Bladder microvascular endothelial cell (primary cell): ENCODE measurements at places on chromosomes 7 and 10. TPM values are rescaled to one million over a fixed set of nuclear protein-coding genes. Genes with fewer than 3 reads are reported as not detected.

The ZNF117 gene
- total RNA-seq = 2.4 and 5.8 TPM in 2 replicates

The FBXL13 gene
- 0.32 and 0.76 TPM in 2 replicates for total RNA-seq

The PDZD7 gene
- 0.16 and 0.44 TPM in 2 replicates for total RNA-seq

The PROSER2 gene
- 3.9 and 8.0 TPM in 2 replicates for total RNA-seq

The PPP1R9A gene
- 0.81 and 15.9 TPM in 2 replicates for total RNA-seq

The CALHM1 gene
- not detected in 2 replicates for total RNA-seq

The NOS3 gene
- total RNA-seq = 20.9 and 58.7 TPM in 2 replicates

The FAM25C gene
- not detected in 2 replicates for total RNA-seq

The TBC1D12 gene
- 10.5 and 17.7 TPM in 2 replicates for total RNA-seq

The GRID2IP gene
- under 0.01 TPM in 1 of 2 replicates, not detected in the other for total RNA-seq

The CNTNAP2 gene
- 0.97 and 1.3 TPM in 2 replicates for total RNA-seq

The HYAL4 gene
- total RNA-seq = 1.2 TPM in 1 of 2 replicates, not detected in the other

The UNCX gene
- not detected in 2 replicates for total RNA-seq

The COL28A1 gene
- under 0.01 TPM in 1 of 2 replicates, not detected in the other for total RNA-seq

The TMEM184A gene
- total RNA-seq = 0.13 TPM in 1 of 2 replicates, not detected in the other

The DRGX gene
- not detected in 2 replicates for total RNA-seq

The MYL7 gene
- total RNA-seq = not detected in 2 replicates

The ACHE gene
- total RNA-seq = 0.16 and 11.3 TPM in 2 replicates

The PLPP4 gene
- total RNA-seq = 0.16 and 0.38 TPM in 2 replicates

The PRLHR gene
- total RNA-seq = not detected in 2 replicates

The CHCHD2 gene
- 221 and 286 TPM in 2 replicates for total RNA-seq

The OR2A1 gene
- not detected in 2 replicates for total RNA-seq

The GPR26 gene
- not detected in 2 replicates for total RNA-seq

The BLVRA gene
- 19.4 and 20.9 TPM in 2 replicates for total RNA-seq

The WIPF3 gene
- total RNA-seq = 0.25 TPM in 1 of 2 replicates, not detected in the other

The SPDYE6 gene
- 0.06 TPM in 1 of 2 replicates, not detected in the other for total RNA-seq

The PAX4 gene
- not detected in 2 replicates for total RNA-seq

The EFCAB10 gene
- 0.25 TPM in 1 of 2 replicates, not detected in the other for total RNA-seq

The CLDN3 gene
- total RNA-seq = 0.32 and 2.6 TPM in 2 replicates

The PPP1R17 gene
- total RNA-seq = not detected in 2 replicates

The CUBN gene
- total RNA-seq = 1.3 and 14.9 TPM in 2 replicates

The CARD11 gene
- total RNA-seq = 0.32 and 6.5 TPM in 2 replicates

The RBP3 gene
- not detected in 2 replicates for total RNA-seq

The WEE2 gene
- total RNA-seq = not detected in 2 replicates

The ITIH2 gene
- total RNA-seq = not detected in 2 replicates
